ENCODE measurements at places on chromosomes 1 and 21. TPM values are rescaled to one million over a fixed set of nuclear protein-coding genes. Genes with fewer than 3 reads are reported as not detected.

DNA sequence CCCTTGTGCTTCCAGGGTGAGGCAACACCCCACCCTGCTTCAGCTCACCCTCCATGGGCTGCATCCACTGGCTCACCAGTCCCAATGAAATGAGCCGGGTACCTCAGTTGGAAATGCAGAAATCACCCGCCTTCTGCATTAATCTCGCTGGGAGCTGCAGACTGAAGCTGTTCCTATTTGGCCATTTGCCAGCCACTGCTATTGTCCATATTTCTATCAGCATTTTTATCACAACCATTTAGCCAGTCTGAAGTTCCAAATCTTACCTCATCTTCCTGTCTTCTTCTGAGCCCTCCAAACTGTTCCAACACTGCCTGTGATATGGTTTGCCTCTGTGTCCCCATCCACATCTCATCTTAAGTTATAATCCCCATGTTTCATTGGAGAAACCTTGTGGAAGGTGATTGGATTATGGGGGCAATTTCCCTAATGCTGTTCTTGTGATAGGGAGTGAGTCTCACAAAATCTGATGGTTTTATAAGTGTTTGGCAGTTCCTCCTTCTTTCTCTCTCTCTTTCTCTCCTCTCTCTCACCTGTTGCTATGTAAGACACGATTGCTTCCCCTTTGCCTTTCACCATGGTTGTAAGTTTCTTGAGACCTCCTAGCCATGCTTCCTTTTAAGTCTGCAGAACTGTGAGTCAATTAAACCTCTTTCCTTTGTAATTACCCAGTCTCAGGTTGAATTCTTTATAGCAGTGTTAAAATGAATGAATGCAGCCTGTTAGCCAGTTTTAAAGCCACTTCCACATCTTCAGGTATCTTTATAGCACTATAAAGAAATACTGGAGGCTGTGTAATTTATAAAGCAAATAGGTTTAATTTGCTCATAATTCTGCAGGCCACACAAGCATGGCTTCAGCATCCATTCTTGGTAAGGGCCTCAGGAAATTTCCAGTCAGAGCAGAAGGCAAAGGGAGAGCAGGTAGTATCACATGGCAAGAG lies 203.5 kb downstream of the FCRL5 start:
- no peak for DNase-seq

DNA sequence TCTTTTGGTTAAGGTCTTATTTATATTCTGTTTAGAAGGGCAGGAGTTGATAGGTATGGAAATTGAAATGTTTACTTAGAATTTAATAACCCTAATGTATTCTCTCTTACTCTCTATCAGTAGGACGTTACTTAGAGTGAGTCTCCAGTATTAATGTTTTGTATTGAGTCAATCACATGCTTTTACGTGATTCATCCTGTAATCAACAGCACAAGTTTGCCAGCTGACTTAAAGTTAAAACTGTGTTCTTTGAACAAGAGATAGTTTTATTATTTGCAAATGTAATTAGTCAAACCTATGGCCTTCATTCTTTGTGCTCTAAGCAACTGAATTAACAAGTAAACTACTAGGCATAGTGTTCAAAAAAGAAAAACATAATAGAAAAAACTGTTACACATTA lies 57.3 kb downstream of the PKN2 start:
- no peak for DNase-seq

- DNase-seq, result no peak
Measured at GRCh38 chr1:4210043-4210442, 310.0 kb upstream of the C1orf174 start.

DNA sequence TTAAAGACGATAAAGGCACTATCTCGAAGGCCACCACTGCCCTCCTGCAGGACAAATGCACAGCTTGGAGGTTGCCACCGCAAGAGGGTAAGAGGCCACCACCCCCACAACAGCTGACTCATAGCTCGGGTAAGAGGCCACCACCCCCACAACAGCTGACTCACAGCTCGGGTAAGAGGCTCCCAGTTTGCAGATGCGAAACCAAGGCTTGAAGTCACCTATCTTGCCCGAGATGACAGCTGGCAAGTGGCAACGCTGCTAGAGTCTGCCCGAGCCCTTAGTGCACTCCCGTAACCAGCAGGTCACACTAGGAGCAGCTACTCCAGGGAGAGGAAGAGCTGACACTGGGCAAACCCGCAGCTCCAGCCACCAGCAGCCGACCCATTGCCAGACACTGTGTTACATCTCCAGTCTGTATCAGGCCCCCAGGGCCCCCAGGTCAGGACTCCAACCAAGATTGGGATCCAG lies 17.1 kb upstream of the SPSB1 start:
- DNase-seq, result no peak

Gene TMIGD3
- 1.2 TPM for total RNA-seq

Gene IKBKE
- 12.5 TPM for total RNA-seq

Gene IVL
- 43.4 TPM for total RNA-seq

Gene CPLANE2
- total RNA-seq, result 9.0 TPM
